GM12878 (cell line): ENCODE measurements at places on chromosomes 12 and 14.

DNA sequence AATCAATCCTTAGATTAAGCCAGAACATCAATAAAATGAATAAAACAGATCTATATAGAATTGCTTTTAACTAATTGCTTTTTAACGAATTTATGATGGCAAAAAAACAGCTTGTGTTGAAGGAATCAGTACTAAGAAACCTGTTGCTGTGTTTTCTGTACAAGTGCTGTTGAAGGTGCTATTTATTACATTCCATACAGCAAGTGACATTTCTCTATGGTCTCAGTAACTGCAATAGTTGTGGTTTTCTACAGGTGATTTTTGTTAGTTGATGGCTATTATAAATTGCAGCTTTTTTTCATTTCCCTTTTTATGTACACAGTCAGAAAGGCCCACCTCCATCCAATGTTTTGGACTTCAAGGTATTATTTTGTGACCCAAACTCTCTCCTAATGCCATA, 56.6 kb downstream of the SLC2A13 start:
- no peak for DNase-seq

- DNase-seq: no peak
Measured at GRCh38 chr14:68577802-68578541, 214.9 kb downstream of the ZFP36L1 start.

DNA sequence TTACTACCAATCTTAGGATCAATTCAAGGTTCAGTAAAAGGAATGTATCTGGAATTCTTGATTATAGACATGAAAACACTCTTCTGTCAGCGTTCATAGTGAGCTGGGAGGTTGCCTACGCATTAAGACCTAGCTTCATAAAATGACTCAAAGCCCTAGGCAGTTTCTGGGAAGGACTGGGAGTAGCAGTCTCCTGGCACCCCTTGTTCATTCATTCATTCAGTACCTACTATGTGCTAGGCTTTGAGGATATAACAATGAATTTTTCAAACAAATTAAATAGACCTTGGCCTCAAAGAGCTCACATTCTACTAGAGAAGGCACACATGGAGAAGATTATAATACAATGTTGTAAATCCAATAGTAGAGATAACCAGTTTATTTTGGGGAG, 46.1 kb downstream of the MDM2 start:
- DNase-seq: no peak

DNA sequence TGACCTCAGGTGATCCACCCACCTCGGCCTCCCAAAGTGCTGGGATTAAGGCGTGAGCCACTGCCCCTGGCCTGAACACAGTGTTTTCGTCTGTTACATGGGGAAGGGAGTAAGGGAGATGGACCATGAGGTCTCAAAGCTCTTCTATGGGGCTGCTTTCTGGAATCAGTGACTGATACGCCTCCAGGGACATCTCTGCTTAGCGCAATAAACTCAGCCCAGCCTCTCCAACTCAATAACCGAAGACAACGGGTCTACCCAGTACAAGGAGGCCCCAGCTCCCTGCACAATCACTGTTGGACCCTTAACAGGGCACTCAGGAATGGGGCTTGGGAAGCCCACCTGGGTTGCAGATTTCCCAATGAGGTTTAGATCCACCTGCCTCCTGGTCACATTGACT, 42.6 kb upstream of the CHGA start:
- DNase-seq: no peak

- DNase-seq: no peak
Measured at GRCh38 chr14:68627868-68628604, 164.8 kb downstream of the ZFP36L1 start.

- DNase-seq: no peak
Measured at GRCh38 chr14:56124327-56124726, 6.1 kb downstream of the PELI2 start.

- no peak for DNase-seq
Measured at GRCh38 chr14:31128601-31129526, 78.7 kb downstream of the HECTD1 start.

GRCh38 chr12:121484967-121485366, 85.0 kb downstream of the RNF34 start:
- no peak for DNase-seq

DNA sequence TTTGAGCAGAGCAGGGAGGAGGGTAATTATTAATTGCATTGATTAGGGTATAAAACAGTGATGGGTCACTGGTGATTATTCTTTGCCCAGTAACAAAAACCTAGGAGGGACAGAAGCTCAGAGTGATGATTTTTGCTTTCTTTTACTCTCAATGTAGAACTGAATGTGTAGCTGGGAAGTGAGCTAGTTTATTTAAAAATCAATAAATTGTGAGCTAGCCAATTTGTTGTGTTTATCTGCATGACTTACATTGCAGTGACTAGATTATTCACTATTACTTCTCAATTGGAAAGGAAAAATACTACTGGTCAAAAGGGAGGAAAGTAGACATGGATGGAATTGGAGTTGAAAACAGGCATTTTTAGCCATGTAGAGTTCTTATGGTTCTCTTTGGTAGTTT, 107.1 kb downstream of the PLXNC1 start:
- no peak for DNase-seq

GRCh38 chr12:125696054-125696453, 630.8 kb downstream of the AACS start:
- DNase-seq: no peak

DNA sequence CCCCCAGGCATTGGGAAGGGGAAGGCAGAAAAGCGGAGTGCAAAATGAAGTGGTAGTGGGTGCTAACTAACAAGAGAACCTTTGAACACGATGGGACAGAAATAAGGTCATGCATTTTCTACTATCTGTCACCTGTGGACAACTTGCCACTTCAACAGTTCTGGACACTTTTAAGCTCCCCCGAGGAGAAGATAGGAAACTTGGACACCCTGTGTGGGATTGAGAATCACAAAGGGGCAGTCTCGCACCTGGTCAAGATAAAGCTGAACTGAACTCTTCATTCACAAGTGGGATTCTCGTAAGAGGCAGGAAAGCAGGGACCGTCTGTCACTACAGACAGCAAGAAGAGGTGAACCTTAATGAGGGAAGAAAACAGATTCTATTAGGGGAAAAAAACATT, 51.6 kb downstream of the EIF2S3B start:
- no peak for DNase-seq

DNA sequence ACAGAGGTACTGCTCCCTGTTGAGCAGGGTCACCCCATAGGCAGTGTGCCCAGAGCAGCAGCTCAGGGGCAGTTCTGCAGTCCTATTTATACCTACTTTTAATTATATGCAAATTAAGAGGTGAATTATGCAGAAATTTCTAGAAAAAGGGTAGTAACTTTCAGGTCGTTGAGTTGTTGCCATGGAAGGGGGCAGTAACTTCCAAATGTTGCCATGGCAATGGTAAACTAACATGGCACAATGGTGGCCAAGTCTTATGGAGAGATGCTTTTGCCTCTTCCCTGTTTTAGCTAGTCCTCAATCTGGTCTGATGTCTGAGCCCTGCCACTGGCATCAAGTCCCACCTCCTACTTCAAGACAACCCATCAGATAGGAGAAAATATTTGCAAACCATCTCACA, 30.4 kb upstream of the P2RX7 start:
- DNase-seq: no peak

DNA sequence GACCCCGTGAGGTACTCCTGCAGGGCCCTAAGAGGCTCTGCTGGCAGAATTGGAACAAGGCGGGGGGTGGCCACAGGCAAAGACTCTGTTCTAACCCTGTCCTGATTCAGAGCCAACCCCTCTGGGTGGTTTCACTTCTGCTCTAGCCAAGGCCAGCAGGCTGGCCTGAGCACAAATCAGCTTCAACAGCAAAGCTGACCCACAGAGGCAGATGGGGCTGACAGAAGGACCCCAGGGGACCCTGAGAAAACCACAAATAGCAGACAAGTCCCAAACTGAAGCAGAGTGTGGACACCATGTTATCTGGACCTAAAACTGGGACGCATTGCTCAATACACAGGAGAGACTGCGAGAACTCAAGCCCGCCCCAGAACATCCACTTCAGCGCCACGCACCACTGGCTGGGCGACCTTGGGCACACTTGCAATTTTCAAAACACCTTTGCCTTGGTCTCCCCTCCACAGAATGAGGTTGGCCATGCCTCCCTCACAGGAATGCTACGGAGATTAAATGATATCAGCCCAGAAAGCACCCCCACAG, 76.4 kb upstream of the DICER1 start:
- peak; percentile 69 for DNase-seq

DNA sequence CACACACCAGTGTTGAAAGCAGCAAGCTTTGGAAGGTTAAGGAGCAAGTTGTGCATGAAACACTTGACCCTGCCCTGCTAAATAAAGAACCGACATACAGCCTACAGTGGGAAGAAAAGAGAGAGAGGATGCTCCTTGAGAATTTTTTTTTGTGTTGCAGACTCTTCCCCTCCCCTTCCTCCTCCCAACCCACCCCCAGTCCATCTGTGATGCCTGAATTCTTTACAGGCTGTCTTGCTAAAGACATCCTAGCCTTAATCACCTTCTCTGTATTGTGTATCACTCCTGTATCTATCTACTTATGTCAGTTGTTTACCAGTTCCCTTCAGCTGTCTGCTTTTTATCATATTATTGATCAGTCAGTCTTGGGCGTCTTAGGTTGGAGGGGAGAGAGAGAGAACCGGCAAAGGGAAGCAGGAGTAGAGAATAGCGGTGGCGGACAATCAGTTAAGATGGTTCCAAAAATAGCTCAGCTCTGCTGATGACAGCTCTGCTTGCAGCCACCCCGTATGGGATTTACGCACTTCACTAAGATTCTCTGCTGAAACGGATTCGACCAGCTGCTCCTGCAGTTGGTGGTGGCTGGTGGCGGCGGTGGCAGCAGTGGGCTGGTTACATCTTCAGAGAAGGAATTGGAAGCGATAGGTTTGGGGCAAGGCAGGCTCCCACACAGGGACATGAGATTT, 664.7 kb downstream of the NRXN3 start:
- DNase-seq: no peak

DNA sequence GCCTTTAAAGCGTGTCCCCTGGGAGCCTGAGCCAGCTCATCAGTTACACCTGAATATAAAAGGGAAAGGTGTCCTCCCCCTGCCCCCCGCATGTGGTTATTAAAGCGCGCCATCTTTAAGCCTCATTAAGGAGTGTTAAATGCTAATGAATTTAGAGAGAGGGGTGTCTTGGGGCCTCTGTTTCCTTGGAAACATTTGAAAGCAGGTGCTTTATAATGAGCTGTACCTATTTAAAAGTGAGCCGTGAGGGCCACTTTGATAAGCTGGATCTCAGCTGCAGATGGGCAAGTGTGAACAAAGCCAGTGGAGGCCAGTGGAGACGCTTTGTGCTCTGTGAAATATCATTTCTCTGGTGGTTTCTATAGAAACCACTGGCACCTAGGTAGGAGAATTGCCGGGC, 84.0 kb downstream of the BEGAIN start:
- DNase-seq: no peak

GRCh38 chr12:2318286-2318685, 265.5 kb downstream of the CACNA1C start:
- DNase-seq: no peak

- no peak for DNase-seq
Measured at GRCh38 chr12:69972136-69972535, 147.1 kb downstream of the MYRFL start.

- DNase-seq: no peak
Measured at GRCh38 chr12:98519257-98519907, 4.0 kb downstream of the TMPO start.

DNA sequence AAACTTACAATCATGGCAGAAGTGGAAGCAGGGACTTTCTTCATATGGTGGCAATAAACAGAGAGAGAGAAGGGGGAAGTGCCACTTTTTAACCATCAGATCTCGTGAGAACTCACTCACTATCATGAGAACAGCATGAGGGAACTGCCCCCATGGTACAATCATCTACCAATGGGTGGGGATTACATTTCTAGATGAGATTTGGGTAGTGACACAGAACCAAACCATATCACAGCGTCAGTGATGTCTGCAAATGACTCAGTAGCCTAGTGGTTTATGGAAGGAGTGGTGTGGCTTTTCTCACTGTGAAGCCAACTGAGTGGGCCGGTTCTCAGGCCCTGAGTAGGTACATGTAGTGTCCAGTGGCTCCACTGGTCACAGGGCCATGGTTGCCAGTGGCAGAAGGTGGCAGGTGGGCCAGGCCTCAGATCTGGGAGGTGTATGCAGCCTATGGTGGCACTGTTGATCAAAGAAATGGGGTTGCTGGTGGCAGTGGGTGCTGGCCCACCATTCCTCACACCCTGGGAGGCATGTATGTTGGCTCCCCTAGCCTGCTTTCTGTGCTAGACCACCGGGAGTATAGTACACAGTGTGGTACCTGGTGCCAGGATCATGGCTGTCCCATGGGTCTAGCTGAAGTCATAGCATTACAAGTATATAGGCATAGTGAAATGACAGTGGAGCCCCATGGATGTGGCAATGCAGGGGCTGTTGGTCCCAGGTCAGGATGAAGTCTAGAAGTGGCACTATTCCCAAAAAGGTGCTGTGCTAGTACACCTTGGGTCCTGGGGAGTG, 191.9 kb downstream of the NUBPL start:
- DNase-seq: peak; percentile 3

- DNase-seq: no peak
Measured at GRCh38 chr14:20772650-20773049, 4.4 kb downstream of the EDDM3B start.

DNA sequence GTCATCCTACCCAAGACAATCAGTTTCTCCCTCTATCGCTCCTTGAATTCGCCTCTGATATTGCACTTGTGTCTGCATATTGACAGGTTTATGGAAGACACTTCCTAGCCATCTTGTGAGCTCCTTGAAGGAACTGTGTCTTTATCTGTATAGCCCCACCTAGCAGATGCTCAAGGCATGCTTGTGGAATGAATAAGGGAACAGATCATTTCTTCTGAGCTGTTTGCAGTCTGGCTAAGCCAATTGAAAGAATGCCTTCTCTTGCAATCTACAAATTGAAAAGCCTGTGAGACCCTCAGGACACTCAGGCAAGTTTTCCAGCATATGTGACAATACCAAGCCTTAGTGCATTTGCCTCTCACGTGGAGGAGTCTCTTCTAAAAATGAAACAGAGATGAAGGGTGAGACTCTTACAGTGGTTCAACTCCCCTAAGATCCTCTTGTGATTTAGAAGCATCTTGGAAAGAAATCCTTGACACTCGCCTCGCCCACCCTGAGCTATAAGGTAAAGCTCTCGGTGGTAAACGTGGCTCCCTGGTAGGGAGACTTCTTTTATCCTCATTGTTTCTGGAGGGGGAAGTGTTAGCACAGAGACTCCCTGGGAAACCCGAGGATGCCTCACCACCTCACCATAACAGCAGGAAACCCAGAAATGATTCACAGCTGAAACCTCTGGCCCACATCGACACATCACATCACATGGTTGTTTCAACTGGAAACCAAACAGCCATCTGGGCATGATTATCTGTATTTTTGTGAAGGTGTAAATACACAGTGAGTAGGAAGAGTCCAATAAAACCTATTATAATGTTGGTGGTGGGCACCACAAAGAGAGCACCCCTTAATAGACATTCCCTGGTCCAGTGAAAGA, 112.3 kb upstream of the BCL2L14 start:
- no peak for DNase-seq

- no peak for DNase-seq
Measured at GRCh38 chr12:54561164-54561563, 11.8 kb downstream of the PDE1B start.

GRCh38 chr12:24861766-24862540, 86.9 kb downstream of the BCAT1 start:
- no peak for DNase-seq

GRCh38 chr12:179131-179884, 34.6 kb downstream of the SLC6A12 start:
- no peak for DNase-seq

GRCh38 chr14:27222671-27223070, 624.8 kb upstream of the NOVA1 start:
- no peak for DNase-seq

- DNase-seq: no peak
Measured at GRCh38 chr12:65522956-65523860, 244.7 kb downstream of the MSRB3 start.
